ENCODE measurements at places on chromosomes 7 and 10. TPM values are rescaled to one million over a fixed set of nuclear protein-coding genes. Genes with fewer than 3 reads are reported as not detected.

CYP2W1 gene
- 1.2 TPM for total RNA-seq

- DNase-seq: peak; percentile 25
Measured at GRCh38 chr7:103446049-103446520, at the start of gene SLC26A5. TSS of gene SLC26A5 (minus strand) at chr7:103446207. CDS start at chr7:103421514, 24,693 bp downstream.

DNA sequence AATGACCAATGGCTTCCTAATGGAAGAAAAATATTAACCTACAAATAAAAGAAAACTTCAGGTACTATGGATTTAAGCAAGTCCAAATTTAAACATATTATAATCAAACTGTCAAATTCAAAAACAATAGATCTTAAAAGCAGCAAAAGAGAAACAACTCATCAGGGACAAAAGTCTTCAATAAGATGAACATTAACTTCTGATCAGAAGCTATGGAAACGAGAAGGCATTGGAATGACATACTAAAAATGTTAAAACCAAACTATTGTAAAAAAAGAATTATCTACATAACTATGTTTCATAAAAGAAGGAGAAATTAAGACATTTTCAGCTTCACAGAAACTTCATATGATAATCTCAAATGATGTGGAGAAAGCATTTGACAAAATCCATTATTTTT lies 334.7 kb downstream of the ANKRD7 start:
- DNase-seq: no peak

DNA sequence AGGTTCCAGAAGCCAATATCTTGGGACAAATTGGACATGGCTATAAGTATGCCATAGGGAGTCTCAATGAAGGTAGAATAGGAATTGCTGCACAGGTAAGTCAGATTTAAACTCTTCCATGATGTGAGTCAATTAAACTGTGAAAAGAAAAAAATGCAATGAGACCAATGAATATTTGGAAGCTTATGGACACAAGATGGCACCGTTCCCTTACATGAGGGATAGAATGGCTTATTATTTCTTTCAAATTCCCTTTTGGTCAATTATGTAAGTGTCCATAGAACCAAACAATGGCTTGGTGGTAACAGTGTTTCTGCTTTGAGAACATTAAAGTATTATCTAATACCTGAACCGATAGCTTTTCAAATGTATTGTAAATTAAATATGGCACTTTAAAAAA lies 35.6 kb downstream of the ACADSB start:
- no peak for DNase-seq

DNA sequence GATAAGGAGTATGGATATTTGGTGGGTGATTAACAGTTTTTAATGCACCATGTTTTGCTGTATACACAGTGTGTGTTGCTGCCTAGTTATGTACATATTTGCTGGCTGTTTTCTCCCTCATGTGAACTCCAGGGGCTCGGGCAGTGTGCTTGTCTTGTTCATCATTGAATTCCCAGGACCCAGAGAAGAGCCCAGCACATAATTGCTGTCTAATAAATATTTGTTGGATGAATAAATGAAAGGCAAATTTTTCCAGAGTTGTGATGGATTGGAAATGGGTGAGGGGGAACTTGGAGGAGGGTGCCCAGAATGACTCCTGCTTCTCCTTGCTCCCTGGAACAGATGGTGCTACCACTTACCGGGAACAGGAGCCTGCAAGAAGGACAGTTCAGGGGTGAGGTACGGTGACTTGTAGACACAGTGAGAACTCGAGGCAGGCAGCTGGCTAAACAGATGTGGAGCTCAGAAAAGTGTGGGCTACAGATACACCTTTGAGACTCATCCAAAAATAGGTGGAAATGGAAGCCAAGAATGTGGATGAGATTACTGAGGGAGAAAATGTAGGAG lies 586.8 kb upstream of the MGMT start:
- DNase-seq: no peak

DNA sequence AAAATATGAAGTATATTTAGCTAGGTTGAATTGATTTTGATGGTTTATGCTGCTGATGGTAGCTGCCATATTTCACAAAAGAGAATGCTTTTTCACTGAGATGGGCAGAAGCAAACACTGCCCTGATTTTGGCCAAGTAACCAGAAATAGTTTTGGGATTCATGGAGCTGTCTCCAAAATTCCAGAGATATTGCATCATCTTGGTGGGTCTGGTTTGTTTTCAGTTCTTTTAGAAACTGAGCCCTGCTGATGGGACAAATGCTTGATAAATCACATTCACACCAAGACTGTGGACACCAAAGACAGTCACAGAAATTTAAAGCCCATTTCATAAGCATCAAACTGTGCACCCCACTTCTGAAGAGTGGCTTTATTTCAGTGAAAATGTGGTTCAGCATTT lies 140.5 kb downstream of the BICC1 start:
- no peak for DNase-seq

STEAP2 gene
- total RNA-seq: 4.3 TPM

- DNase-seq: no peak
Measured at GRCh38 chr10:125130916-125131315, 29.4 kb downstream of the CTBP2 start.

GRCh38 chr7:16816824-16817223 lies 12.0 kb upstream of the AGR2 start:
- no peak for DNase-seq

OR6B1 gene
- 1.4 TPM for total RNA-seq

- no peak for DNase-seq
Measured at GRCh38 chr10:42962902-42963231, 114.0 kb upstream of the RET start.

PLEKHA1 gene
- 27.6 TPM for total RNA-seq

GBX1 gene
- 2.9 TPM for total RNA-seq

- DNase-seq: peak; percentile 19
Measured at GRCh38 chr7:95972523-95972922, 200.2 kb downstream of the DYNC1I1 start.

SORBS1 gene
- total RNA-seq: 38.8 TPM

DNA sequence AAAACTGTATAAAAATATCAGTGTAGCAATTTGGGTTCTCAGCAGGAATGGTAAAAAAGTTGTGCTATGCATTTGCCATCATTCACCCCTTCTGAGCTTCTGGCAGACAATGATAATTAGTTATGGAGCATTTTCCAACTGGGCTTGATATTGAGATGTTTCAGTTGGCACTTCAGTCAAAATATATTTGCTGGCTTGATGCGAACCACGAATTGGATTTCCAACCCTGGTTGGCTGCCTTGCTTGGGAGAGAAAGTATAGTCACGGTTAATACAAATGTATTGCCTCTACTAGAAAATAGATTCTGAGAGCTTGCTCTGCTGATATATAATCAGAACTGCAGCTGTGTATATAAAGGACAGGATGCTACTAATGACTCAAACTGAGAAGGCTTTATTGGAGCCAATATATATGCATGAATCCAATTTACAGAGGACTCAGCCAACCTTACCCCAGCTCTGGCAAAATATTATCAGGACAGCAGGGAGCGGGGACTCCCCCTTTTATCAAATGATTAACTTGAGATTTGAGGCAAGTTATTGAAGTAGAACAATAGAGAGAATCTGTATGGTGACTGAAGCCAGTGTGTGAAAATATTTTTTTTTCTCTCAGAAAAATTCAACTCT lies 219.8 kb upstream of the SMIM30 start:
- no peak for DNase-seq

DNA sequence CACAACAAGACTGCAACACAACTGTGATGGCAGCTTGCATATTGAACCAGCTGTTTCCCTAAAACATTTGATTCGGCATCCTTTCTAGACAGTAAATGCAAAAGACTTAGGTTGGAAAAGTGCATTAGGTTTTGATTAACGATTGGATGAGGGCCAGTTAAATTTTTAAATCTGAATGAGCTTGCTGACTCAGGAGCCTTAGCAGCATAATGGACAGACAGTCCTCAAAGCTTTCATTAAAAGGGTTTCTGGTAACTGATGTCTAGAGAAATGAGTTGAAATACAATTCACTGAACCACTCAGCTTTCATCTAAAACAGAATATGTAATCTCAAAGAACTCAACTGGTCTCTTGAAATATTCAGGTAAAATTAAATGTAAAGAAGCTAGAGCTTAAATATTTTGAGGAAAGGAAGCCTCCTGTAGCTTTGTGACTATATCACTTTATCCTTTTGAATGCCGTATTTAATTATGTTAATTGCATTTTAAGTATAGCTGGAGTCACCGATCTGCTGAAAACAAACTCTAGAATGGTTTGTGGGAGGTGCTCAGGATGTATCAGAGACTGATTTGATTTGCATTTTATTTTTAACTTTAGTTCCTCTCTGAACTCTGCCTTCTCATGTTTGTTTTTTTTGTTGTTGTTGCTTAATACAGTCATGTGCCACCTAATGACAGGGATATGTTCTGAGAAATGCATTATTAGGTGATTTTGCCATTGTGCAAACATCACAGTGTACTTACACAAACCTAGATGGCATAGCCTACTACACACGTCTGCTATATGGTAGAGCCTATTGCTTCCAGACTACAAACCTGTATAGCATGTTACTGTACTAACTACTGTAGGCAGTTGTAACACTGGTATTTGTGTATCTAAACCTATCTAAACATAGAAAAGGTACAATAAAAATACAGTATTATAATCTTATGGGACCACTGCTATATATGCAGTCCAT lies 29.2 kb upstream of the ATRNL1 start:
- DNase-seq: no peak

GRCh38 chr7:84314263-84314662 lies 119.7 kb upstream of the SEMA3A start:
- DNase-seq: no peak

DNA sequence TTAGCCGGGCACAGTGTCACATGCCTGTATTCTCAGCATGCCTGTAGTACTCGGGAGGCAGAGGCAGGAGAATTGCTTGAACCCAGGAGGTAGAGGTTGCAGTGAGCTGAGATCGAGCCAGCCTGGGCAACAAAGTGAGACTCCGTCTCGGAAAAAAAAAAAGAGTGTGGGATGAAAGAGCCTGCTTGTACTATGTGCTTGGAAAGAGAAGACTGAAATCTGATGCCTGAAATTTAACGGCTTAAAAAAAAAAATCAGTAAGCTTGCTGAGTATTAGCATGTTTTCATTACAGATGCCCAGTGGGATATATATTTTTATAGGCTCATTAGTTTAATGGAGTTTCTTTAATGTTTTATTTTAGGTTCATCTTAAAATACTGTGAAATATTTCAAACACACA lies 4.2 kb downstream of the NT5C2 start:
- DNase-seq: no peak

DNA sequence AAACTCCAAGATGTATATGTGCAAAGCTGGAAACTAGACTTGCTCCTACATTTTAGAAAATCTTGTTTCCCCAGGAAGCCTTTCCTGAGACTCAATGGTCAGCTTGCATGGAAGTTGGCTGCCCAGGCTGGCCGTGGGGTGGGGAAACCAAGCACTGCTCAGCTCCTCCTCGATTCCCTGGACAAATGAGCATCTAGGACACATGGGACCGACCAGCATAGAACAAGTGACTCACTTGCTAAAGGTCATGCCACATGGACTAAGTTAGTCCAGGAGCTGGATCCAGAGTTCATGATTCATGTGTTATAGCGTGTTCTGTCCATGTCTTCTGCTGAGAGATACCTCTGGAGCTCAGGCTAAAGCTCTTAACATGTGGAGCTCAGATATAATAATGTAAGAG lies 6.2 kb downstream of the FAM180A start:
- DNase-seq: no peak

- no peak for DNase-seq
Measured at GRCh38 chr10:98478430-98479222, 31.9 kb upstream of the HPS1 start.

ZNF804B gene
- total RNA-seq: 0.43 TPM

DNA sequence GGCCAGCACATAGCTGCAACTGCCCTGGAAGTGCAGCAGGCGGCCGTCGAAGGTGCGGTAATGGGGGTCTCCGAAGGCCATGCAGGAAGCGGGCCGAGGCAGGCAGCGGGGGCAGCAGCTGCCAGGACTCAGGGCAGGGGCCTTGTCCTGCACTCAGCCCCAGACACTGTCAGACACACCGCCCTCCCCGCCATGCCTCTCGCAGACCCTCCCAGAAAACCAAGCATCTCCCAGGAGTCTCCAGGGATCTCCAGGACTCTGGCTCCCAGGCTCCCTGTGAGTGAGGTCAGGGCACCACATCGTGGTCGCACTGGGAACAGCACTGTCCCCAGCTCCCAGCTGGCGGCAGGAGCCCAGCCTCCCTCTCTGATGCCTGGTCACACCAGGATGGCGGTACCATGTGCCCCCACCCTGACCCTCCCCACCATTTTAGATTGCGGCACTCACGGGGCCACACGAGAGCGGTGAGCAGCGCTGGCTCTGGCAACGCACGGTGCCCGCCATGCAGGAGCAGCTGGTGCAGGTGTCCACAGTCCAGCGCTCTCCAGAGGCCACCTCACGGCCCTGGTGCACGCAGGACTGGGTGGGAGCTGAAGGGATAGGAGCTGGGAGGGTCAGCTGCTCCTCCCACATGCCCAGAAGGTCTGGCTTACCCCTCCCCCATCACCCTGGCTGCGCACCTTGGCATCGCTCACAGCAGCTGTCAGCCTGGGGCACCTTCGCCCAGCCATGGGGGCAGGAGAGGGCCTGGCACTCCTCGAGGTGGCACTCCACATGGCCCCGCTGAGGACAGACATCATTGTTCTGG lies 17.5 kb downstream of the ATP6V1F start:
- peak; percentile 75 for DNase-seq

GRCh38 chr7:22594020-22594419 lies 94.0 kb upstream of the STEAP1B start:
- DNase-seq: no peak

GRCh38 chr10:103470761-103471653 lies 8.0 kb downstream of the CALHM3 start:
- DNase-seq: peak; percentile 45

DNA sequence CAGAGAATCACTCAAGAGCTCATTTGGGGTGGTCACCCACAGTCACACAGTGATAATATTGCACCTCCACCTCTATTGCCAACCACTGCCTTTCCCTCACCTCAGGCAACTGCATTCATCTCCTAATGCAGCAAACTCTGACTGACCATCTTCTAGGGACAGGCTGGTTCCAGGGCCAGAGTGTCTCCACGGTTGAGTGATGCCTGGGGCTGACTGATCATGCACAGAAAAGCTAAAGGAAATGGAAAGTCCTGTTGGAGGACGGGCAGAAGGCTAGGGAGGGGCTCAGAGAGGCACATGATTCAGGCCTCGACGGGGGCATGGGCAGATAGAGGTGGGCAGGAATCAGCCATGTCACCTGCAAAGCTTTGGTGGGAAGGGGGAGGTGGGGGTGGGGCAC lies 127.1 kb upstream of the TNS3 start:
- DNase-seq: no peak

MPP7 gene
- 9.7 TPM for total RNA-seq

GRCh38 chr7:155590215-155591018 lies 44.1 kb upstream of the CNPY1 start:
- no peak for DNase-seq

DNA sequence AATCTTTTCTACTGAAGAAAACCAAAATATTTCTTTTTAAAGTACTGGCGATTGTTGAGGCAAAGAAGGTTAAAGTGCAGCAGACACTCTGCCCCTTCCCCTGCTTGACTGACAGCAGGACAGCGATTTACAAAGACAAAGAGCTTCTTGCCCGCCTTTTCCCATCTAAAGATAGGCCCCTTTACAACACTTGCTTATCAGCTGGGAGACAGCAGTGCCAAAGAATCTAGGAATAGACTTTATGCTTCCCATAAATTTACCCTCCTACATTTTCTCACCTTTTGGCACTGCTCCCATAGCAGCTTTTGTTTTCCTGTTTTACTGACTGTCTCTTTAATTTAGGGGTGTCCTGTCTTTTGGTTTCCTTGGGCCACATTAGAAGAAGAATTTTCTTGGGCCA lies 824.1 kb downstream of the CCSER2 start:
- DNase-seq: no peak
